ENCODE measurements at places on chromosomes 5 and 9. TPM values are rescaled to one million over a fixed set of nuclear protein-coding genes. Genes with fewer than 3 reads are reported as not detected.

- ATAC-seq, result no peak
Measured at GRCh38 chr5:159936686-159937329, 20.5 kb downstream of the ADRA1B start.

TRPM3 gene
- 1.2 TPM for total RNA-seq

SLC25A46 gene
- total RNA-seq, result 49.7 TPM

DNA sequence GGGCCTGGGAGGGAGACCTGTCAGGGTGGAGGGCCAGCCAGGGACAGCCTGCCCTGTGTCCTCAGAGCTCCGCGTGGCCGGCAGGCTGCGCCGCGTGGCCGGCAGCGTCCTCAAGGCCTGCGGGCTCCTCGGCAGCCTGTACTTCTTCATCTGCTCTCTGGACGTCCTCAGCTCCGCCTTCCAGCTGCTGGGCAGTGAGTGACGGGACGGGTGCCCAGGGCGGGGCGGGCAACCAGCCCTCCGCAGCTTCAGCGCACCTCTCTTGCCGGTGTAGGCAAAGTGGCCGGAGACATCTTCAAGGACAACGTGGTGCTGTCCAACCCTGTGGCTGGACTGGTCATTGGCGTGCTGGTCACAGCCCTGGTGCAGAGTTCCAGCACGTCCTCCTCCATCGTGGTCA, 1.8 kb downstream of the SLC34A3 start:
- no peak for ATAC-seq

TMEM174 gene
- total RNA-seq, result 0.13 TPM

- no peak for ATAC-seq
Measured at GRCh38 chr5:122940890-122941289, 95.5 kb downstream of the SNX24 start.

CCL27 gene
- total RNA-seq, result 1.7 TPM

GRCh38 chr5:163633926-163634460, 128.6 kb downstream of the MAT2B start:
- no peak for ATAC-seq

- ATAC-seq, result no peak
Measured at GRCh38 chr9:104092875-104093600, 1.1 kb upstream of the SMC2 start.

DNA sequence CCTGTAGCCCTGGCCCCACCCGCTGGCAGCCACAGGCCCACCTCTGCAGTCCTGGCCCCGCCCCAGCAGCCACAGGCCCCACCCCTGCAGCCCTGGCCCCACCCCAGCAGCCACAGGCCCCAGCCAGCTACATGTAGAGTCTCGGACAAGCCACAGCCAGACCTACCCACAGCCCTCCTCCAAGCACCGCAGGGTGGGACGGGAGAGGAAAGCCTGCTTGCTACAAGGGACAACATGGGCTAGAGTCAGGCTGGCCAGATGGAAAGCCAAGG, 49.5 kb upstream of the SARDH start:
- ATAC-seq, result peak; percentile 53

DNA sequence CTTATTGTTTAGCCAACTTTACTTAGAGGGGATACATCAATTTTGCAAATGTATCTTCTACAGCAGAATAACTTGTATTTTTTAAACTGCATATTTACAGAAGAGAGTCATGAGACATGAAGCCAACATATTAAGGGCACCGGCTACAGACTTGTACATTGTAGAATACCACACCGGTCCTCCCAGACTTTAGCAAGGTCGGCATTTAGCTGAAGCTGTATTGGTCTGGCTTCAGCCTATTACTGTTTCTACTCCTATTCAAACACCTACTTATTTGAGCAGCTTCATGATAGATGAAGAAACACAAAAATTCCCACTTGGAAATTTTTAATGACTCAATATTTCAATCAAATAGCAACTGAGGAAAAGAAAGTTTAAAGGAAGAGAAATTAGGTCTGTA, 33.0 kb downstream of the NR3C1 start:
- no peak for ATAC-seq

GRCh38 chr9:136605988-136606660, 56.6 kb upstream of the EGFL7 start:
- no peak for ATAC-seq

DNA sequence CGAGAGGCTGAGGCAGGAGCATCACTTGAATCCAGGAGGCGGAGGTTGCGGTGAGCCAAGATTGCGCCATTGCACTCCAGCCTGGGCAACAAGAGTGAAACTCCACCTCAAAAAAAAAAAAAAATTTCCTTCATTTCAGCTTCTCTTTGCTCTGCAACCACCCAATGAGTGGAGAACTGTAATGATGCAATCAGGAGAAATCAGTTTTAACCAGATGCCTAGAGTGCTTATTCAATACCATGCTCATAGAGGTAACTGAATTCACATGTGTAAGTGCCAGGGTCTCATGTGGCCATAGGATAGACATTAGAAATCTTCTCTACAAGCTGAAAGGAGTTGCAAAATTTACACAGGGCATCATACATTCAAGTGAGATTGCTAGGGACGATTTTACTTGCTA, 70.6 kb downstream of the HMHB1 start:
- peak; percentile 61 for ATAC-seq

DNA sequence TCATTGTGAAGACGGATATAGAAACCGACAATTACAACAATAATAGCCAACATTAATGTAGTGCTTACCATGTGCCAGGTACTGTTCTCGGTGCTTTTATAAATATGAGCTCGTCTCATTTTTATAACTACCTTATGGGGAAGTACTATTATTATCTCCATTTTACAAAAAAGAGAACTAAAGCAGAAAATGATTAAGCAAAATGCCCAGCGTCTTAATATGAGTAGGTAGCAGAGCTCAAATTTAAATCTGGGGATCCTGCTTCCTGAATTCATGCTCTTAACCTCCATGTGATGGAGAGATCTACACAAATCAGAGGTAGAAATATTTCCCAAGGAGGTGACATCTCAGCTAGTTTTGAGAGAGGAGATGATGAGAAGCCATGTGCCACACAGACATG, 256.9 kb downstream of the TRIM32 start:
- ATAC-seq, result no peak

GRCh38 chr9:98797491-98797890, 1.1 kb upstream of the ANKS6 start:
- ATAC-seq, result no peak

DNA sequence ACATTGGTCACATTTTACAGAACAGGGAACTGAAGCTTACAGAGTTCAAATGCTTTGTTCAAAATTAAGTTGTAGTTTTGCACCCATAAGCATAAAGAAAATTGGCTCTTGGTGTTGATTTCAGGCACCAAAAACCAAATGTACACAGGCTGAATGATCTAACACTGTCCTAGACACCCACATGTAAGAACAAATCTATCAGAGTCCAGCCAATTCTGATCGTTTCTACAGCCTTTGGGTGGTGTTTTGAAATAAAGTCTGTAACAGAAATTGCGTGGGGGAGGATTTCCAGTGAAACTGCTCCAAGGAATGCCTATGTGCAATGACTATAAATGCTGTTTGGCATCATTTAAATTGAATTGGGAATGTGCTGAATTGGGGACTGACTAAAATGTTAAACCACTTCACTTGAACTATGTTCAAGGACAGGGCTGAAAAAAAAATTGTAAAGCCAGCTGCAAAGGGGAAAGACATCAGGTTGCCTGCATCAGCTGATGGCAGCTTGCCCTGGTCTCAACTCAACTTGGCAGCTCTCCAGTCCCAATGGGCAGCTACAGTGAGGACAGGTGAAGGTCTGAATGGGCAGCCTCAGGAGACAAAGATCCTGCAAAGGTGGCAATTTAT, 92.2 kb upstream of the TRPC7 start:
- ATAC-seq, result no peak

ABO gene
- total RNA-seq, result 0.11 TPM

SMIM33 gene
- total RNA-seq, result 0.16 TPM

DNA sequence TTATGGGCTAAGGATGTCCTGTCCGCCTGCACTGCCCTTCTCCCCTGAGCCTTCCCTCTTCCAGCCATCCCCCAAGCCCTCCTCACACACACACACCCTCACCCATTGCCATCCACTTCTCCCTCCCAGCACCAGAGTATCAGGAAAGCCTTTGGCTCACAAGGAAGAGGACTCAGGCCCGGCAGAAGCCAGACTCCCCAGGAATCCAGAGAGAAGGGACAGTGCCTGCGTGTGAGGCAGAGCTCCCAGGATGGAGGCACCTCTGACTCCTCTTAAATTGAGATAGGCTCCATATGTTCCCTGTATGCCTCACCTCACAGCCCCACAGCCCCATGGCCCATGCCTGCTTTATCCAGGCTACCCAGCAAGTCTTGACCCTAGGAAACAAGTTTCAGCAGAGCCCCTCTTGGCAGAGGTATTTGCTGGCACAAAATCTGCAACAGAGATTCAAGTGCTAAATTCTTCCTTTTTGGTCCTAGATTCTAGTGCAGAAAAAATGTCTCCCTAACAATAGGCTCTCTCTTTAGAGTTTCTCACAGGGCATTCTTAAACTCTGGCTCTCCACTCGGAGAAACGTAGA, 761 bp downstream of the IL17B start:
- no peak for ATAC-seq

DNA sequence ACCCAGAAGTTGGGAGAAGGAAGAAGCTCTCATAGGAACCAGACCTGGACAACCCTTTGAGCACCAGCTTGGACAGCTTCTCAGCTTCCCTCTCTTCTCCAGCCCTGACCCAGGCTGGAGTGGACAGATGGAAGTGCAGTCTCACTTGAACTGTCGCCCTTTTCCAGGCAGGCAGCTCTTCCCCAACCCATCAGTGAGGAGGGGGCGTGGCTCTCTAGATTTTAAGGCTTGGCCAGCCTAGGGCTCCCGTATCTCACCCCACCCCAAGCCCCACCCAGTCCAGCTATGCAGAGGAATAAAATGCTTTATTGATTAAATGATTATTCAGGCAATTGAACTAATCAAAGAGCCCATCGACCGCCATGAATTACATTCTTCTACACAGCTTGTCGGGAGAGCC, 2.2 kb downstream of the PAX5 start:
- ATAC-seq, result no peak

UBE2D2 gene
- total RNA-seq, result 116 TPM

- no peak for ATAC-seq
Measured at GRCh38 chr5:151132963-151133362, 24.6 kb downstream of the ANXA6 start.

GRCh38 chr5:139164020-139164419, 34.1 kb downstream of the SIL1 start:
- ATAC-seq, result no peak

TMEM232 gene
- 4.2 TPM for total RNA-seq

GRCh38 chr9:135811801-135812200, 95.5 kb downstream of the CAMSAP1 start:
- no peak for ATAC-seq

GRCh38 chr5:50564079-50564478, 102.4 kb upstream of the PARP8 start:
- no peak for ATAC-seq

- ATAC-seq, result no peak
Measured at GRCh38 chr9:3660936-3661335, 135.1 kb upstream of the RFX3 start.

GRCh38 chr9:123196124-123196523, 72.3 kb downstream of the STRBP start:
- ATAC-seq, result no peak
